ENCODE measurements at places on chromosomes 16 and 17.

DNA sequence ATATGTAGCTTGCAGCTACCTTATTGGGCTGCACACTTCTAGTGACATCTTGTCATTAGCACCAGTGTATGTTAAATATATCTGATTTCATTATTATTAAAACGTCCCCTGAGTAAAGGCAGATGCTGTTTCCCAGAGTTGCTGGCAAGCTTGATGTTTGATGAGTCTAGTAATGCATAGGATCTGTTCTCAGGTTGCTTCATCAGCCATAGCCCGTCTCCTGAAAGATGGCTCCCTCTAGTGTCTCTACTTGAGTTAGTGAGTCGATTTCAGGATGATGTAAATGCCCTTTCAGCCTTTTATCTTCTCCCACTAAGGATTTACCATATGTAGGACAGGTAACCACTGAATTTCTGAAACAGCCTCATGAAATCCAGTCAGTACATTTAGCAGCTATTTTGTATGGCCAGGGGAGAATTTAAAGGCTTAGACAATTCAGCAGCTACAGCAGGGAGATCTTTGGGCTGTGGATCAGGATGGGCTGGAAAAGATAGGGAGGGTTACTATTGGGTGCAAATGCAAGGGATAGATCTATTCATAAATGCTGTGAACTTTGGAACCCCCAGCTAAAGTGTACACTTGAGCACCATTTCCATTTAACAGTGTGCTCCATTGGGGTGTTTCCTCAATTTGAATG, 376.3 kb downstream of the CNTNAP4 start:
- DNase-seq: no peak

- DNase-seq: no peak
Measured at GRCh38 chr17:41672153-41672552, 16.5 kb upstream of the EIF1 start.

DNA sequence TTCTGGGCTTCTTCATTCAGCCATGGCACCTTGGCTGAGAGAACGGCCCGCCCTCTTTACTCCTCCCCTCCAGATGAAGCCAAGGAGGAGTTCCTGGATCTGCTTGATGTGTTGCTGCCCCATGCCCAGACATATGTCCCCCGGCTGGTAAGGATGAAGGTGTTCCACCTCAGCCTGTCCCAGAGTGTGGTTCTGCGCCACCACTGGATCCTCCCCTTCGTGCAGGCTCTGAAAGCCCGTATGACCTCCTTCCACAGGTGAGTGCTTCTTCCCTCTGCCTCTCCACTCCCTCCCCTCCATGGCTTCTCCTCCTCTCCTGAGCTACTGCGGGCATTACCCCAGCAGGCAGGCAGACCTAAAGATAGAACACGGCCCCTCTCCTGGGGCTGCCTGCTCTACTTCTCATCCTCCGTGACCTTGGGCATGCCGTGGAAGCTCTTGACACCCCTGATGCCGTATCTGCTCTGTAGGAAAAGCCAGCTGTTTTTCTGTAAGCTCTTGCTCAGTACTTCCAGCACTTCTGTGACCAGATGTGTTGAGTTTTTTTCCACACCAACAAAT, 8.7 kb downstream of the USB1 start:
- peak; percentile 21 for DNase-seq

DNA sequence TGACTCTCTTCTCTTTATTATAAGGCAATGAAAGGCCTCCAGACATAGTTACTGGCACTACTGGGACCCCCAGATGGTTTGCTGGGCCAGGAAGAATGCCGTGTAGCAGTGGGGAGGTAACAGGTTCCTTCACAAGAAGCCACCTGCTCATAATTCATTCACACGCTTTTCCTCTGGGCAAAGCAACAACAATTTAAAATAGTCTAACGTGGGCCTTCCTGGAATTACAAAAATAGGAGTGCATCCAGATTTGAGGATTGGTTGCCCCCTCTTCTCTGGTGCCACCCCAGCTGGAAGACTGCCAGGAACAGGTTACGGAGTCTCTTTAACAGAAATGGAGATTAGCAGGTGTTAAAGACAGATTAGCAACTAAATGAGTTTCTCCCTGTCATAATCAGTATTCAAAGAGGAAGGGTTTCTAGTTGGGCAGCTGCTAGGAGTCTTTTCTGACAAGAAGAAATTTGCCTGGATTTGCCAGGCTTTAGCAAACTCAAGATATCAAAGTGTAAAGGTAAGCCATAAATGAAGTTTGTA, 409.6 kb downstream of the NPIPA8 start:
- no peak for DNase-seq

- DNase-seq: no peak
Measured at GRCh38 chr16:51527349-51527748, 376.3 kb upstream of the SALL1 start.

- no peak for DNase-seq
Measured at GRCh38 chr17:80527016-80527645, 17.5 kb upstream of the RPTOR start.

GRCh38 chr17:82322526-82323453, 5.4 kb upstream of the CD7 start:
- no peak for DNase-seq

- DNase-seq: peak; percentile 25
Measured at GRCh38 chr17:38674014-38674748, 576 bp downstream of the EPOP start.

- no peak for DNase-seq
Measured at GRCh38 chr17:43935926-43936261, 6.4 kb downstream of the PPY start.

- no peak for DNase-seq
Measured at GRCh38 chr16:59848296-59848695, 1114.2 kb upstream of the GOT2 start.

- no peak for DNase-seq
Measured at GRCh38 chr17:12057520-12057919, 36.8 kb downstream of the MAP2K4 start.

DNA sequence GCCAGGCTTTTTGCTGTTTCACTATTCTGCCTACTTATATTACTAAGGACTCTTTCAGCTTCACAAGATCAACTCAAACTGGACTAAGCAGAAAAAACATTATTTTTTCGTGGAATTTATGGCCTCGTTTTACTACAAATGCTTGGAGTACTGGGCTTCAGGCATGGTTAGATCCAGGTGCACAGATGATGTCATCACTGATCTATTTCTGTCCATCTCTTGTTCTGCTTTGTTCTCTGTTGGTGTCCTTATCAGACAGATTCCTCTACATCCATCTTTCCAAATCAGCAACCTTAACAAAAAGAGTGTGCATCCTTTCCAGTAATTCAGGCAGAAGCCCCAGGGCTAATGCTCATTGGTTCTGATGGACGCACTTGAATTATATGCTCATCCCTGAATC, 109.9 kb upstream of the DNAH9 start:
- DNase-seq: no peak

DNA sequence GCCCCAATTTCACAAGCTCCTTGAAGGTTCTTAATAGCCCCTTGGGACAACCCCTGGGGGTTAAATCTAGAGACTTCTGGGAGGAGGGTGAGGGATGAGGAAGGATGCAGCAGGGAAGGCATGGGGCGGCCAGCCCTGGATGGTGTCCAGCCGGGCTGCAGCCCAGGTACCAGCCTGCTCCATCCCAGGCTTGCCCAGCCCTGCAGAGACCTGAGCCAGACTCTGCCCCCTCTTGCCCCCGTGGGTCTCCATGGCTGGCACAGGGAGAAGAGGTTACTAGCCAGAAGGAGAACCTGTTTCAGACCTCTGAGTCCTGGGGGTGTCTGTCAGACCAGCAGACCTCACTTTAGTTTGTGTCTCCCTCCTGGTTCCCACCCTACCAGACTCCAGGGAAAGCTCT, 8.5 kb downstream of the NHERF1 start:
- DNase-seq: no peak

- DNase-seq: no peak
Measured at GRCh38 chr16:3488801-3489200, 6.5 kb downstream of the C16orf90 start.

DNA sequence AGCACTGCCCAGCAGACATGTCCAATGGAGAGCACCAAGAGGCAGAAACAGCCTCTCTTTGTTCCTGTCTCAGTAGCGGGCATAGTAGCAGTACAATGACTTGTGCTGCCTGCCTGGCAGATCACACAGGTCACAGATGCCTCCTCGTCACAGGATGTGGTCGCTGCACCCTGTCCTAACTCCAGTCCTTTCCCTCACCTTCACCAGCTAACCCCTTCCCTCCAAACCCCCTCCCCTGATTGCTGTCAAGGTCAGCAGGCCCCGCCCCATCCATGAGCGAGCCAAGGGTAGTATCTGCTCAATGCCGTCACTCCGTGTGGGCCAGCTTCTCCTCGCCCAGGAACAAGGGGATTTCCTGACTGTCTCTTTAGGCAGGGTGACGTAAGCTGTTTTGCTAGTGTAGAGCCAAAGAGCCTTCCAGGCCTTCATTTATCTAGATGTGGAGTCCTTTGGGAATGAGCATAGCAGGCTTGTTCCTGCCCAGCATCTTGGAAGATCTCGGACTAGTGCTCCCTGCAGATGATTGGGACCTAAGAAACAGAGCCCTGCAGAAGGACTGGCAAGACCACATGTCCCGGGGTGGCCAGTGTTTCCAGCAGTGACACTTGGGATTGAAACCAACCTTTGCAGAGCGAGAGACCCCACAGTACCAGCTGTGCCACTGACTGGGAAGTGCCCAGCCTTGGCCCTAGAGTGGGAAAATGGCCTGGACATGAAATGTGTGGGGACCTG, 75.9 kb upstream of the TNRC6C start:
- DNase-seq: peak; percentile 77

DNA sequence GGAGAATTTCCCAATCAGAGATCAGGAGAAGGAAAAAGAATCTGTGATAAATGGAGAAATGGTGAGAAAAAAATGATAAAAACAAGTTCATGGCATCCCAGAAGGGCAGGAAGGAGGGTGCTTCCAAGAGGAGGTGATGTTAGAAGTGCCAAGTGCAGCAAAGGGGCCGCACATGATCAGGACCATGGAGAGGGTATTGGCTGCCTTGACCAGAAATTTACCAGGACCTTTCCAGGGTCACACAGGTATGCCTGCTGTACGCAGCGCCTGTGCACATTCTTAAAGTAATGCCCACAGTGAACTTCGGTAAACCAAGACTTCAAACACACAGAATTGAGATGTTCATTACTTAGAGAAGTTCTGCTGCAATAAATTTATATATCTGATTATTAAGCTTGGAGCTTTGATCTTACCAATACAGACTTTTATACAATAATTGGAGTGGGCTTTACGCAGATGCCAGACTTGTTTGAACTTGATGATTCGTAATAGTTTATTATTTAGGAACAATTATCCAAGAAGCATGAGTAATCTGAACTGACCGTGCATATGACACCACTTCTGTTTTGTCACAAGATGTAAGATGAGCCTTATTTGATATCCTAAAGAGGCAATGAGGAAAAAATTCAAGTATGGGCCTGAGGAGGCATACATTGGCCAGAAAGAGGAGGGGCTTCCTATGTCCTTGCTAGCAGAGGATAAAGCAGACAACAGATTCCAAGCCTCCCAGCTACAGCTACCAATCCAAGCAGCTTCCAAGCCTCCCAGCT, 2.2 kb upstream of the KRT33A start:
- DNase-seq: no peak

- DNase-seq: no peak
Measured at GRCh38 chr17:82334204-82334621, 647 bp upstream of the SECTM1 start.

- peak; percentile 43 for DNase-seq
Measured at GRCh38 chr16:46908540-46909372, 24.6 kb downstream of the GPT2 start.

- no peak for DNase-seq
Measured at GRCh38 chr16:86751076-86752030, 173.0 kb downstream of the FOXL1 start.

DNA sequence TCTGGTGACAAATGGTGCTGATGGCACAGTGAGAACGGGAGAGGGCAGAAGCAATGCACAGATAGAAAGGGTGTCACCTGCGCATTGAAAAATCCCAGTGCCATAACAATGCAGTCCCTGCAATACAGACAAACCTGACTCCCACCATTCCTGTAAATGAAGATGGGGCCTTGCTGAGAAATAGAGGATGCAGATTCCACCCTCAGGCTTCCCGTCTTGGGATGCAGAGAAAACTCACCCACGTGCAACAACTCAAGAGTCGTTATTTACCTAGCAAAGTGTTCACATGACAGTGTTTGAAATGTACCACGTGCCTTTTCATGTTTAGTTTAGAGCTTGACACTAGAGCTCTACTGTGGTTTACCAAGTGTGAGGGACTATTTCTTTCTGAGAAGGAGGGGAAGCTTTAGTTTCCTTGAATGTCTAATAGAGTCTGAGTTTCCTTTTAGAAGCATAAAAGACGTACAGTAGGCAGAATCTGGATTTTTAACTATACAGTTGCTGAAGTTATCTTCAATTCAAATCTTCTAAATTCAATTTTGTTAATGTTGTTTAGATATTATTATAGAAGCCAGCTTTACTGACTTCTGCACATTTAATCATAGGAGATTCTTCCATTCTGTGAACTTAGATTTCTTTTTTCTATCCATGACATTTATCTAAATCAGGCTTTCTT, 35.6 kb downstream of the WWOX start:
- DNase-seq: no peak

GRCh38 chr16:55433030-55433429, 46.0 kb upstream of the MMP2 start:
- DNase-seq: no peak

- no peak for DNase-seq
Measured at GRCh38 chr16:71703333-71703732, 21.2 kb downstream of the PHLPP2 start.

GRCh38 chr17:74410001-74410443, 21.9 kb upstream of the GPRC5C start:
- DNase-seq: no peak

DNA sequence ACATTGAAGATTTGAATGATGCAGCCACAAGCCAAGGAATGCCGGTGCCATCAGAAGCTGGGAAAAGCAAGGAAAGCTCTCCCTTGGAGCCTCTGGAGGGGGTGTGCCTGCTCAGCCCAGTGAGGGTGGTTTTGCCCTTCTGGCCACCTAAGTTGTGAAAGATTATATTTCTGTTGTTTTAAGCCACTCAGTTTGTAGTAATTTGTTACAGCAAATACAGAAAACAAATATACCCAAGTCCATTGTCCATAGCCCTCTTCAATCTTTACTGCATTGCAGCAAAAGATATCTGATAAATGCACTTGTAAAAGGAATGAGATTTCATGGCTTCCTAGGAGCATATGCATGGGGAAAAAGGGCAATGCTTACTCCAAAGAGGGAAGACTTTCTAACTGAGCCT, 447.9 kb downstream of the HAPSTR1 start:
- DNase-seq: no peak

DNA sequence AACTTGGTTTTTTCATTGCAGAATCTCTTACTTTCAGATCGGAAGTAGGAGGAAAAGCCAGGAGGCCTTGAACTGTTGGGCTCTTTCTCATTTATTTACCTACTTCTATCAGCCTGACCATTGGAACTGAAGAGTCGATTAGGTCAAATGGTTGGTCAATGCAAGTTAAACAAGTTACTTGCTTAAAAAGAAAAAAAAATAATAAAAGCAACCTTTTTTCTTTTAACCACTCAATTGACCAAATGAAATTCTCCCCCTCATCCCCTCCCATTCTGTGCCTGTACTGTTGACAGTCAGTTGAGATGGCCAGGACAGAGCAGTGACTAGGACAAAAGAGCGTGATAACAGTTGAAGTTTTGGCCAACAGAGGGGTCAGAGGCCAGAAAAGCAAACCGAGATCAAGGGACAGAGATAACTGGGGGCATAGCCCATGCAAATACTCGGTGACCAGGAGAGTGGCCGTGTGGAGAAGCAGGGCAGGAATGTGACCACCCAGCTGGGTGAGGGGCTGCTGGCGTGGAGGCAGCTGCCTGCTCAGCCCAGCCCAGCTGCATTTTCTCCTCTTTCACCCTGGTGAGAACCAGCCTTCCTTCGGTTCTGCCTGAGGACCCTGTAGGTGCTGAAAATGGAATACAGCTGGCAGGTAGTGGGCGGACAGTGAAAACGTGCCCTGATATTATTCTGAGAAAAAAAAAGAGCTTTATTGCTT, 72.2 kb downstream of the HS3ST3B1 start:
- DNase-seq: no peak

- no peak for DNase-seq
Measured at GRCh38 chr16:90020838-90021382, 1.7 kb upstream of the DBNDD1 start.

Data from heart right ventricle (tissue), 16 donors.